ENCODE measurements at places on chromosomes 5 and 9.

DNA sequence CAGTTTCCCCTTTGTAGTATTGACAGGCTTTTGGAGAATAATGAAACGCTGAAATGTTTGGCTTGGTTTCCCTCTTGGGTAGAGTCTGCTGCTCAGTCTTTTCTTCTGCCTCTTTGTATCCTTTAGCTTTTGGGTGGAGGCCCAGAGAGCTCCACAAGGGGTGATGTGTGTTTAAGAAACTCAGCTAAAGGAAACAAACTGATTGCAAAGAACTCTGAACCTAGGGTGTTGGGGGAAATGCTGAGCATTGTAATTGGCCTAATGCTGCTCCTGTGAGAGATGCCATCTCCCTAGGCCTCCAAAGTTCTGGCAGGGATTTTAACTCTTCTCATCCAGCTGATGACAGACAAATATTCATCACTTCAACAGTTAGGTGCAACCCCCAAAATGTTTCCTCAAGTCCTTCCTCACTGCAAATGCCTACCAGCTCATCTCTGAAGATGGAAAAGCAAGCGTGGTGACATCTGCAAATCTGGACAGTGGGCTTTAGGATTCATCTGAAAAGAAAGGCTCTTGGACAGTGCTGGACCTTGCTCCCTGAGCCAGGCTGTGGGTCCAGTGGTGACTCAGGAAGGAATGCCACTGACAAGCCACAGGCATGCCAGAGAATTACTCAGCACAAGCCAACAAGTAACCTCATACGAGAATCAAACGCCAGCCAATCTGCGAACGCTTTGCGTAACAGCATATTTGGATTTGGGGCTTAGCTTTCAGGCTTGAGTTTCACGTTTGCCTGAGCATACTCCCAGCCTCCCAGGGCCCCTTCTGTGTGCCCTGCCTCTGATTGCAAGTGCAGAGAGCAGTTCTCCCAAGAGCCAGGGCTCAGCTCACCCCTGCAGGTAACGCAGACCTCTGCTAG is 30.5 kb upstream of the ZSWIM6 start:
- no peak for DNase-seq

DNA sequence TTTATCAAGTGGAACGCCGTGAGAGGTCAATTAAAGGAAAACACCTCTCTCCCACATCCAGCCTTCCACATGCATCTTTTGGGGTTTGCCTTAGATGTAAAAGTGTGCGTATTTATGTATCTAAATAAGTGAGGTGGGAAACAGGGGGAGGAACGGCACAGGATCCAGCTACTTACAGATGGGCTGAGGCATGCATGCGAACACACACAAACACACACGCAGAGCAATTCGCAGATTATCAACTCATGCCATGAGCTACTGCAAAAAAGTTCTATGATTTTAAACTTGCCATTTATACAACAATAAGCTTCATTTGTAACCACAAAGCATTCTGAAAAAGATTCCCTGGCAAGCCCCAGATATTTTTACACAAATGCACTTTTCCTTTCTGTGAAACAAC is 242.1 kb downstream of the BNC2 start:
- no peak for DNase-seq

DNA sequence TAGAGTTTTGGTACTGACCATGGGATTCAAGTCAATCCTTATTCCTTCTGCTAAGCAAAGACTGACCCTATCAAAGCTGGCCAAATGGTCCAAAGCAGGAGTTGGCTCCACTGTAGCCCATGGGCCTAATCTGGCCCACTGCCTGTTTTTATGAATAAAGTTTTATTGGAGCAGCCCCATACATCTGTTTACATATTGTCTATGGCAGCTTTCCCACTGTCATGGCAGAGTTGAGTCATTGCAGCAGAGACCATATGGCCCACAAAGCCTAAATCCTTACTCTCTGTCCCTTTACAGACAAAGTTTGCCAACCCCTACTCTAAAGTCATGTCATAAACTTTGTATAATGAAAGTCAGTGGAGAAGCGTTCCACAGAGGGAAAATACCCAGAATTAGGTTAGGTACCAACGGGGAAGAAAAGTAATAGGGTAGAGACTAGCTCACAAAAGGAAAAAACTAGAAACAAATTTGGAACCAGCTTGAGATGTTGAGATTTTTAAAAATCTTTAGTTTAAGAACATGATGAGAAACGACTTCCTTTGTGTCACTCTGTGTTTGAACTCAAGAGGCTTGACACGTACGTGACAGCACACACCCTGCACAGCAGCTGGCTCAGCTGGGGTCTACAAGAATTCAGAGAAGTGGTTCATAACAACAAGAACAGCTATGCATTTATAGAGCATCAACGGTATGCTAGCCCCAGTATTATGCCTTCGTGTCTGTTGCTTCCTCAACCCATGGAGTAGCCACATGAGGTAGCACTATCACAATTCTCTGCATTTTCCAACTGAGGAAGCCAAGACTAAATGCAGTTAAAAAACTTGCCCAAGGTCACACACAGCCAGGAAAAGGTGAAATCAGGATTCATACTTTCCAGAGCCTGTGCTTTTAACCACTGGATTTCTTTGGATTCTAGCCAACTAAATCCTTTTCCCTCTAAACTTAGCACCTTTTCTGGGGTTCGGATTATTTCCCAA is 198.9 kb upstream of the WWC1 start:
- no peak for DNase-seq

DNA sequence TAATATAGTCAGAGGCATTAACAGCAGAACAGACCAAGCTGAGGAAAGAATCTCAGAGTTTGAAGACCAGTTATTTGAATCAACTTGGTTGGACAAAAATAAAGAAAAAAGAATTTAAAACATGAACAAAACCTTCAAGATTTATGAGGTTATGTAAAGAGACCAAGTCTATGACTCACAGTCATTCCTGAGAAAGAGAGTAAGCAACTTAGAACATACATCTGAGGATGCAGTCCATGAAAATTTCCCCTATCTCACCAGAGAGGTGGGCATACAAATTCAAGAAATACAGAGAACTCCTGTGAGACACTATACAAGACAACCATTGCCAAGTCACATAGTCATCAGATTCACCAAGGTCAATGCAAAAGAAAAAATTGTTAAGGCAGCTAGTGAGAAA is 17.4 kb upstream of the C9orf72 start:
- no peak for DNase-seq

- DNase-seq: no peak
These were observed 156.5 kb downstream of the ERCC6L2 start for GRCh38 chr9:96031916-96032534.

Data from left forelimb (tissue), 1 donor.